ENCODE measurements at places on chromosomes 11 and 22.
A peak's percentile ranks its signal among the peaks of the same experiment; 100 is the strongest.

DNA sequence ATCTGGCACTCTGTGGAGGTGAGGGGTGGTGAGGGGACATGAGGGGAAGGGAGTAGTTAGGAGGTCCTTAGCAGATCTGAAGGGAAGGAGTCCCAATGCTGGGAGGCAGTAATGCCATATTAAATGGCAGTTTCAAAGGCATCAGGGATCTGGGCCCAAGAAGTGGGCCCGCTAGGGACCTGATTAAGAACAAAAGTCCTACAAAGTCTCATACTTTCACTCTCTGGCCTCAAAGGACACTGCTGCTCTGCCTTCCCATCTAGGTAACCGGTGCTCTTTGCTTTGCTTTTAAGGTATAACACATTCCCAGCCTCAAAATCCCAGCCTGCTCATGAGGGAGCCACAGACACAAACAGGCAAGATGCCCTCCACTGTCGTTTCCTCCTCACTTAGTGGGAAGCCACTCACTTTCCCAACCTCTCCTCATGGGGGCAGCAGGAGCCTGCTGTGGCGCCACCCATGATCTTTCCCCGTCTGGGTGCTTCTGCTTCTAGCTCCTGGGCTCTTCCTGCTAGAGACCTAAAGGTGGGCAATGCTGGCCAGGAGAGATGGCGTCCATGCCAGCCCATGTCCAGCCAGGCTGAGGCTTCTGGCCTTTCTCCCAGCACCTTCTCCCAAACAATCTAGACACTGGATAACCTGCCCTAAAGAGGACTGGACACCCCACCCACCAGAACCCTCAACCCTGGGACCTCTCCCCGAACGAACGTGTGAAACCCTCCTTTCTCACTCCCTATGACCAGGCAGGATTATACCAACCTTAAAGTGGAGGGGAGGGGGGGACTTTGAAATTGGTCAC, 68.3 kb downstream of the PLEKHA7 start:
- no peak for DNase-seq

DNA sequence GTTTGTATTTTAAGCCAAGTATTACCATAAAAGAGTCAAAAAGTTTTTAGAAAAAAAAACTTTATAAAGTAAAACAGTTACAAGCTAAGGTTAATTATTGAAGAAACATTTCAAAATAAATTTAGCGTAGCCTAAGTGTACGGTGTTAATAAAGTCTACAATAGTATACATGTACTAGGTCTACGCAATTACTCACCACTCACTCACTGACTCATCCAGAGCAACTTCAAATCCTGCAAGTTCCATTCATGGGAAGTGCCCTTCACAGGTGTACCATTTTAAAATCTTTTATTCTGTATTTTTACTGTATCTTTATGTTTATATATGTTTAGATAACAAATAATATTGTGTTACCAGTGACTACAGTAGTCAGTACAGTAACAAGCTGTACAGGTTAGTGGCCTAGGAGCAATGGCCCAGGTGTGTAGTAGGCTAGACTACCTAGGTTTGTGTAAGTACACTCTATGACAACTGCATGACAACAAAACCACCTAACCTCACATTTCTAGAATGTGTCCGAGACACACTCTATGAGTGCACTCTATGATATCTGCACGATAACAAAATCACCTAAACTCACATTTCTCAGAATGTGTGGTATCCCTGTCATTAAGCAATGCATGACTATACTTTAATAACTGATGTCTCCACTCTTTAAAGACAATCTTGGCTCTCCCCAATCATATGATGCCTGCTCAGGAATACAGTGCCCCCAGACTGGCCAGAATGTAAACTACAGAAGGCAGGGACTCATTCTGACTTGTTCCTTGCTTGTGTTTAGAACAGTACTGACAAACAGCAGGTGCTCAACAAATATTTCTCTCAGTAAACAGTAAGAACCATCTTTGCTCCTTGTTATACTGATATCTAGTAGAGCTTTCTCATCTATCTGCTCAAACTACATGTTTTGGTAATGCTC, 21.2 kb downstream of the KMT5B start:
- no peak for DNase-seq

DNA sequence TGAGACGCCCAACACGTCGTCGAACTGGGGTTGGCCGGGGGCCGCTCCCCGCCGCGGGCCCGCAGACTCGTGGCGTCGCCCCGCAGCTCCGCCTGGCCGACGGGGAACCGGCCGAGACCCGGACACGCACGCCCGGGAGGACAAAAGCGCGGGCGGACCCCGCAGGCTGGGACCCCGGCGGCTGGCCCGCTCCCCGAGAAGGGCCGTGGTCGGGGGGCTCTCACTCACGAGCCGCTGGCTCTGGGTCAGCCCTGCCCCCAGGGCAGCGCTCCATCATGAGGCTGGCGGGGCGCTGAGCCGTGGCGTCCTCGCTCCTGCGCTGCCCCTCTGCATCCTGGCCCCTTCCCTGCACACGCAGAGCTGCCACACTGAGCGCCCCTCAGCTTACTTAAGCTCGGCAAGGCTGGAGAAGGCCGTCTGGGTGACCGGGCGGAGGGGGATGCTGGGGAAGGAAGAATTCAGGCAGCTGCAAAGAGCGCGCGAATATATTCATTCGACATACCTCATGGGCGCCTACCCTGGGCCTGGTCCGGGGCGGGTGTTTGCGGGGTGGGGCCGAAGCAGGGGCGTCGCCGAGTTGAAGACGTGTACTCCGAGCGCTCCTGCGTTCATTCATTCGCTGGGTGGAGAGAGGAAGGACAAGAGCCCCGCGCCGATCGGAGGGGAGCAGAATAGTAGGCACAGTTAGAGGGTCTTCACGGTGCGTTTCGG, 579 bp upstream of the CYB5R2 start:
- DNase-seq, result peak; percentile 5

DNA sequence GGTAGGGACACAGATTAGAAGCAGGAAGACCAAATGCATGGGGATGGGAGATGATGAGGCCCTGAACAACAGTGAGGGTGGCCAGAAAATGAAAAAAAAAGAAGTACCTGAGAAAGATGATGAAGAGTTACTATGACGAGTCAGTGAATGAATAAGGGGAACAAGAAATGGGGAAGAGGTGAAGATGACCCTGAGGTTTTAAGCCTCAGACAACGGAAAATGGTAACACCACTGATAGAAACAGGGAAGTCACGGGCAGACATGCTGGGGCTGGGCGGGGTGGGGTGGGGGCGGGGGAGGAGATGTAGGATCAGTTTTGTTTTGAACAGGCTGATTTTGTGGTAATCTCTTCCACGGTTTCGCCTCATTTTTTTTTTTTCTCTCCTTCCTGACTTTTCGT, 205.1 kb upstream of the CADM1 start:
- DNase-seq, result no peak

GRCh38 chr11:19868281-19868821, 155.7 kb downstream of the NAV2 start:
- no peak for DNase-seq

DNA sequence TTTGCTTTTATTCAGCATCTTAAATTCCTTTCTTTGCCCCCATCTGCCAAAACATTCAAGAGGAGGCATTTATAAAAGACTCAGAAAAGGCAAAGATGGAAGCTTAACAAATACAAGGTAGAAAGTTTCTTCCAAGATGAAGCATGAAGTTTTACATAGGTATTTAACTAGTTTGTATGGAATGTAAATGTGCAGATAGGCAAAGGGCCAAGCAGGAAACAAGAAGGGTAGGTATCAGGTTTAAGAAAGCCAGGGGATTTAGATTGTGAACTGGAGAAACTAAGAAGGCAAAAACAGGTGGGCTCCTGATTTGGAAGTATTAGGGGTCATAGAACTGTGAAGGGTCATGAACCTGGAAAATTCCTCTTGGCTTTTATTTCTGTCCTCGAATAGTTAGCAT, 62.6 kb downstream of the PPP2R1B start:
- no peak for DNase-seq

- no peak for DNase-seq
Measured at GRCh38 chr22:20221421-20222340, 46.4 kb downstream of the RTN4R start.
